Right cardiac atrium (tissue), 5 donors: ENCODE measurements at places on chromosomes 2 and 18. TPM values are rescaled to one million over a fixed set of nuclear protein-coding genes. Genes with fewer than 3 reads are reported as not detected.

The SMYD1 gene
- 96.1 TPM for polyA plus RNA-seq

The KCNS3 gene
- polyA plus RNA-seq: 1.3 TPM

The PID1 gene
- polyA plus RNA-seq: 9.1 TPM

The LPIN1 gene
- polyA plus RNA-seq: 15.3 TPM

The SERPINB4 gene
- not detected for polyA plus RNA-seq

The NYAP2 gene
- not detected for polyA plus RNA-seq

The FASTKD1 gene
- polyA plus RNA-seq: 55.1 TPM
